ENCODE measurements at places on chromosomes 16 and 17.

DNA sequence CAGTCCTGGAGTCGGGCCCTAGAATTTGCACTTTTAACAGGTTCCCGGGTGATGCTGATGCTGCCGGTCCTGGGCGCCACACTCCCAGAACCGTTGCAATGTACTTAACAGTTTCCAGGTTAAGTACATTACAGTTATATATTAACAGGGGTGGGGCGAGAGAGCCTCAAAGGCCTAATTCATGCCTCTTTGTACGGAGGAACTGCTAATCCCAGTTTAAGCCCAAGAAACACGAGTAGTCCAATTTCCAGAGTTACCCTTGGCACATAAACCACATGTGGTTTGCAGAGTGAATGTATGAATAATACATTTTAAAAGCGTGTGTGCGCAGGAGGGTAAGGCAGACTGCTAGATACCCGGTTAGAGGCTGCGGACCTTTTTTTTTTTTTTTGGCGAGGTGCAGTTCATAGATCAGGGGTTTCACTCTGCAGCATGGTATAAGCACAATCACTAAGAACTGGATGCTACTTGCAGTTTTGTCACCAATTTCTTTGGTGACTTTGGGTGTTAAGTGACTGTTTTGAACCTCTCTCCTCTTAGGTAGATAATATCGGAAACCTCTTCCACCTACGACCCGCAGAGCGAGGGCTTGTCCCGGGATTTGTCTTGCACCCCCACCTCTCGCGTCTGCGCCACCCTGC, 713 bp downstream of the COX11 start:
- no peak for DNase-seq

DNA sequence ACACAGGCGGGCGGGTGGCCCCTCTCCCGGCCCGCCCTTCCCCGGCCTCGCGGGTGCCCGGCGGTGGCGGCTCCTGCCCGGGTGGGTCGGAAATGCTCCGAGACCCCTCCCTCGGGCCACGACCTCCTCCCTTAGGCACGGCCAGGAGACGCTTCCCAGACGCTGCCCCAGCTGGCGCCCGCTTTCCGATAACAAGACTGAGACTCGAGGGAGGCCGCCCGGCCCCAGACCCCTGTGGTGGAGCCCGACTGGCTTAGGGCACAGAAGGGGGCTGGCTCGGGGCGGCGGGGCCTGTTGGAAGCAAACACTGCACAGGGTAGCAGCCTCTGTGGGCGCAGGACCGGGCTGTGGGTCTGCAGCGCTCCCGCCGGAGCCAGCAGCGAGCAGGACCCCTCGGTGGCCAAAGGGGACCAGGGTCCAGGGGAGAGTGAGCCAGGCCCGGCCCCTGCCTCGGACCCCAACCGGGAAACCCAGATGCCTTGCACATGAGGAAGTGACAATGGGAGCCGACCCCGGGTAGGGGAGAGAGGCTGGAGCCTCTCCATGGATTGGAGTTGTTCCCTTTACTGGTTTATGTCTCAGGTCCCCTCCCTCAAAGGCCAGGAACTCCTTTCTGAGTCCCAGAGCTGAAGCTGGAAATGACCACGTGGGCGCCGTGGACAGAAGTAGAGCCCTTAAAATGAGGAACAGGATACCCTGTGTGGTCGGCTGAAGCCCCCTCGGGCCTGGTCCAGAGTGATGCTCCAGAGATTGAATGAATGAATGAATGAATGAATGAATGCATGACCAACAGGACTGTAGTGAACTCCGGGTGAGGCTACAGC, 19.8 kb upstream of the ADCY7 start:
- no peak for DNase-seq

GRCh38 chr17:38879878-38880665, 10.2 kb downstream of the LASP1 start:
- no peak for DNase-seq

- no peak for DNase-seq
Measured at GRCh38 chr17:10018461-10018891, 113.4 kb upstream of the RCVRN start.

GRCh38 chr16:861446-861845, 60.9 kb upstream of the GNG13 start:
- no peak for DNase-seq

GRCh38 chr17:57142925-57143324, 57.9 kb downstream of the AKAP1 start:
- DNase-seq, result no peak

GRCh38 chr16:2842340-2843000, 12.4 kb downstream of the ZG16B start:
- DNase-seq, result no peak

- DNase-seq, result no peak
Measured at GRCh38 chr16:85528528-85529387, 84.4 kb upstream of the GSE1 start.

GRCh38 chr17:27810211-27810901, 10.0 kb upstream of the NOS2 start:
- peak; percentile 35 for DNase-seq

- no peak for DNase-seq
Measured at GRCh38 chr17:65183736-65184135, 46.6 kb downstream of the RGS9 start.

GRCh38 chr17:40191237-40192208, 14.3 kb downstream of the RAPGEFL1 start:
- peak; percentile 75 for DNase-seq

DNA sequence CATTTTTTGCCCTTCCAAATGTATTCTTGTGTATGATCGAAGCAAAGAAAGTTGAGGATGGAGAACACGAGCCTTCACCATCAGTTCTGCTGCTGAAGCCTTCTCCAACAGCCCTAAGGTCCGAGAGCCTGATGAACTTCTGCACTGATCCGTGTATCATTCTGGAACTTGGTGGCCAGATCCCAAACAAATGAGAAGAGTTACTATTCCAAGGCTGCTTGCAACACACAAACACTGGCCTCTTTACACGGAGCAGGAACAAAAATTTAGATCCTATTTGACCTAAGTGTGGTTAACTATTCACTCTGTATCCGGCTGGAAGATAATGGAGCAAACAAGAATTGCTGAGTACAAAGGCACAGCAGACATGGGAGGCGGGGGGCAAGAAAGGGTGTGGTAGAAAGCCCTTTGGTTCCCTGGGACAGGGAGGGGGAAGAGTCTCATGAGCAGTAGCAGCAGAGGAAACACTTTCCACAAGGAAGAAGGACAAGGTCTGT, 282.9 kb downstream of the SOX9 start:
- DNase-seq, result no peak

DNA sequence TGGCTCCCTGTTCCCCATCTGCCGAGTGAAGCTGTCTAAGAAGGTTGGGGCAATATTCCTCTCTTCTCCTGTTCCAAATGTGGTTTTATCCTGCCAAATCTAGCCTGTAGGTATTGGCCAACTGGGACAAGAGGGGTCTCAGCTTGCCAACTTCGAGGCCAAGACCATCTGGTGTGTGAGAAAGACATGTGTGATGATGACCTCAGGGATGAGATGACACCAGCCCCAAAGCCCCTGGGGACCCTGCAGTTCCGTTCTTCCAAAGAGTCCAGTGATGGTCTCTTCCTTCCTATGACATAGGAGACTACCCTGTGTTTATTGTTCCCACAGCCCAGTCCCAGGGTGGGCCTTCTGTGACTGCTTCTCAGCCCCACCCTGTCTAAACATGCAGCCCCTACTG, 34.8 kb upstream of the ADAMTS18 start:
- DNase-seq, result no peak
